Pulmonary artery endothelial cell (primary cell): ENCODE measurements at places on chromosomes 13 and 19.

DNA sequence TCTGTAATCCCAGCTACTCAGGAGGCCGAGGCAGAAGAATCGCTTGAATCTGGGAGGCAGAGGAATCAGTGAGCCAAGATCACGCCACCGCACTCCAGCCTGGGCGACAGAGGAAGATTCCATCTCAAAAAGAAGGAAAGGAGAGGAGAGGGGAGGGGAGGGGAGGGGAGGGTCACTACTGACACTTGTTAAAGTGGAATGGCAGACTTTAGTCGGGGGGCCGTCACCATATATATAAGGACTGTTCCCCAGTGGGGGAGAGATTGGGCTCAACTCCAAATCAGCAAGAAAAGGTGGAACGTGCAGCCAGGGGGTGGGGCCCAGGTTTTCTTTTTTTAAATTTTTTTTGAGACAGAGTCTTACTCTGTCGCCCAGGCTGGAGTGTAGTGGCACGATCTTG, 26.2 kb downstream of the TPT1 start:
- no peak for DNase-seq

DNA sequence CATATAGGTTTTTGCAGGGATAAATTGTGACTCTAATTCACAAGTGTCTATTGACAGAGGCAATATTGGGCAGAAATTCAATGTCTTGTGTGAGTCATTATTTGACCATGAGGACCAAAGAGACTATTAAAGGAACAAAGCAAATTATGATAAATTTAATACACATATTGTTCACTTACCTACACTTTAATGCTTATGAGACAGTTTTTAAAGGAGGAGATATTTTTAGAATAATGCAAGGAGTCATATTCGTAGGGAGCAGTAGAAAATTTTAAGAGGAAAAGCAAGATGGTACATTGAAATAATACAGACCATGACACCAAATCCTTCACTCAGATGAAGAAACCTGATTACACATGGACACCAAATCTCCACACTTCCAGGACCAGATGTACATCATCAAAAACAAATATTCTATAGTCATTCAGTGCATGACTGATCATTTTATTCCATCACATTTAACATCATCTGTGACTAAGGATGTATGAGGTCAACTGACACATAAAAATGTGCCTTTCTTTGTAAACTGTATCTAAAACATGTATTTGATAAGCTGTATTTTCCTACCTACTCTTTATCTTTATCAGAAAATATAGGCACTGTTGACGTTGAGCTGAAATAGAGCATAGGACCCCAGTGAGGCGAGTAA, 4.2 kb upstream of the OR7A17 start:
- no peak for DNase-seq

- DNase-seq = no peak
Measured at GRCh38 chr13:46198696-46199193, 13.0 kb upstream of the LRRC63 start.

GRCh38 chr13:27288392-27288791, 17.8 kb downstream of the RASL11A start:
- DNase-seq = no peak

DNA sequence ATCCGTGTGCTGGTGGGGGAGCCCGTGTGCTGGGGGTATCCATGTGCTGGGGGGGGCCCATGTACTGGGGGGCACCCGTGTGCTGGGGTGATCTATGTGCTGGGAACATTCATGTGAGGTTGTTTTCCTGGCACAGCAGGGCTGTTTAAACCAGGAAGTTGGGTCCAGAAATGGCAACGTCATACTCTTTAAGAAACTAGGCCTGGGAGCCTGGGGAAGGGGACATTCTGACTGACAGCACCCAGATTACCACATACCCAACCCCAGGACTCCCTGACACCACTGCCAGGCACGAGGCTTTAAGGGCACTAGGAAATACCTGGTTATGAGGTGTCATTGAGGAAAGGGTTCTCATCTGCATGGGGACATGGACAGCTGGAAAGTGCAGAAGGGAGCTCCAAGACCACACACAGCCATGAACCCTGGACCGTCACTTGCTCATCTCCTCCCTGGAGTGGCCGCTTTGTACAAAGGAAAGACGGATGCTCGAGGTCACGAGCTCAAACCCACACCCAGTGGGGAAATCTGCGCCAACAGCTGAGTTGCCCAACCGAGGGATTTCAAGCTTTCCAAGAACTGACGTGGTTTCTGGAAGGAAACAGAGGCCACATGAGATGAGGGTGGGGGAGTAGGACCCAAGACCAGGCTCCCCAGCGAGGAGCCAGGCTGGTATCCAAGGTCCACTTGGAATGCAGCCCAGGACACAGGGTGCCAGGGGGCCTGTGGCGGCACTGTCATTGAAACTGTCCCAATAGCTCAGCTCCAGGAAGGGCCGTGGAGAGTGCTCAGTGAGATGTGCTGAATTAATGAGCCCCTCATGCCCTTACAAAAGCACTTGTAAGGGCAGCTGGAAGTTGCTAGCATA, 40.9 kb downstream of the RAB20 start:
- DNase-seq = no peak

- DNase-seq = no peak
Measured at GRCh38 chr19:4077800-4078684, 11.3 kb upstream of the ZBTB7A start.

DNA sequence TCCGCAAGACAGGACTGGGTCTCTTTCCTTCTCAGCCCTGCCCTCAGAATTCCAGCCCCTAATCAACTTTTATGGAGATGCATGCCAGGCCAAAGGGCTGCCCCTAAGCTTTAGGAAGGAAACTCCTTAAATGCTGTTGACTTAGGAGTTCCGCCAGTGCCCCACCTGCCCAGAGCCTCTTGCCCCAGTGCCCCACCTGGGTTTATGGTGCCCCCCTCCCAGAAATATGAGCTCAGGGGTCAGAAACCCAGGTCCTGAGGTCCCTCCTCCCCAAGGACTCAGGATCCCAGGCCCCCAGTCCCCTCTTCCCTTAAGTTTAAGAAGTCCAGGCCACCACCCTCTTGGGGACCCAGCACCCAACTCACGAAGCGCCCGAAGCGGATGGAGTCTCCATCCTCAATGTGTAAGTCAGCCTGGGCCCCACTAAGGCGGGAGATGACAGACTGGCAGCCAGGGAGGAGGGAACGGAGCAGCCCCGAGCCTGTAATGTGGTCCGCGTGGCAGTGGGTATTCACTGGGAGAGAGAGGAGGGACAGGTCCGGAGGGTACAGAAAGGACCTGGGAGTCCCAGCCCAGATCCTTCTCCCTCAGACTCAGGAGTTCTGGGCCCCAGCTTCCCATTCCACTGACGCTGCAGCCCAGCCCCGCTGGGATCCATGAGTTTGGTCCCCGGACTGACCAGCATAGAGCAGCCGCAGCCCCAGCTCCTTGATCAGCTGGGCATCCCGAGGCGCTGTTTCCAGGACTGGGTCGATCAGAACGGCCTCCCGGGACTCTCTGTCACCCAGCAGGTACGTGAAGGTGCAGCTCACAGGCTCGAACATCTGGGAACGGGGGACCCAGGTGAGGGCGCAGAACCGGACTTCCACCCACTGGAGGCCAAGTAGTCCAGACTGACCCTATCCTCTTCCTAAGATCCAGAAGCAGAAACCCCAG, 897 bp downstream of the ETHE1 start:
- DNase-seq = no peak

DNA sequence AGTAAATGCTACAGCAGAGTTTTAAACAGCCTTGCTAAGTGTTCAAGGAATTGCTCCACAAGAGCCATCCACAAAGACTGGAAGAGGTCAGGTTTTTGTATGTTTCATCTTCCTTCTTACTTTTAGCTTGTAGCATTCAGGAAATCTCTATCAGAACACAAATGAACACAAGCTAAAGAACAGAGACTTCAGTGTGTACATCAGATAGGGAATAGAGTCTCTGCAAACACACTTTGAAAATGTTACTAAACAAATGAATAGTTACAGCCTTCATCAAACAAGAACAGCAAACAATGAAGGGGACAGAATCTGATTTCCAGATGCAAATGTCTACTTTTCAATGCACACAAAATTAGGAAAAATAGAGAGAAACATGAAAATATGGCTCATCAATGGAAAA, 7.7 kb downstream of the ZNF563 start:
- no peak for DNase-seq

DNA sequence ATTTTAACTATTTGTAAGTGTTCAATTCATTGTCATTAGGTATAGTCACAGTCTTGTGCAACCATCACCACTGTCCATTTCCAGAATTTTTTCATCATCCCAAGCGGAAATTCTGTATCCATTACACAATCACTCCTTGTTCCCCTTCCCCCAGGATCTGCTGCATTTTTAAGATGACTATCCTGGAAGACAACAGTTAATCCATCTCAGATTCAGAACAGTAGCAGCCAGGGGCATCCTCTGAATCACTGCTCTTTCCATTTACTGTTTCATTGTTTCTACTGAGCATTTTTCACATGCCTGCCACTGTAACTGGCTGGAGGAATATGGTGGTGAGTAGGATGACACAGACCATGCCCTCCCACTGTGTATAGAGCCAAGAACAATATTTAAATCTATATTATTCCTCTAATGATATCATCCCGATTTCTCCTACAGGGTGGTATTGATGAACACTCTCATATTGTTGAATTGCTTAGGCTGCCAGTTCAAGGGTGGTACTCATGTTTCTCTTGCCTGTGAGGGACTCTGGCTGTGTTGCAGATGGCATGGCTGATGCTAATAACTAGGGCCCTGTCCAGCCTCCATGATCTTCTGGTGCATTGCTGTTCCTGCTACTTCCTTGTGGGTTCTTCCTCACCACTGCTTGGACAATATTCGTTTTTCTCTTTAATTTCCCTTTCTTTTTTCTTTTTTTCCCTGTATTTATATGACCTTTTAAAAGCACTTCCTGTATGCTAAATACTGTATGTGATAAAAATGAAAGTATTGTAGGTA, 59.0 kb downstream of the WDFY2 start:
- peak; percentile 13 for DNase-seq

GRCh38 chr19:38512277-38512676, 78.8 kb downstream of the RYR1 start:
- no peak for DNase-seq

- DNase-seq = no peak
Measured at GRCh38 chr13:112003941-112004340, 63.0 kb upstream of the SOX1 start.

GRCh38 chr13:113077566-113077952, 28.0 kb upstream of the F7 start:
- DNase-seq = no peak

- no peak for DNase-seq
Measured at GRCh38 chr13:33109271-33109697, 93.1 kb downstream of the KL start.

- DNase-seq = no peak
Measured at GRCh38 chr19:1901940-1902404, 3.2 kb upstream of the ADAT3 start.

GRCh38 chr19:19021115-19021514, 12.2 kb downstream of the SUGP2 start:
- no peak for DNase-seq

GRCh38 chr13:113141601-113141970, 16.9 kb upstream of the PROZ start:
- no peak for DNase-seq

DNA sequence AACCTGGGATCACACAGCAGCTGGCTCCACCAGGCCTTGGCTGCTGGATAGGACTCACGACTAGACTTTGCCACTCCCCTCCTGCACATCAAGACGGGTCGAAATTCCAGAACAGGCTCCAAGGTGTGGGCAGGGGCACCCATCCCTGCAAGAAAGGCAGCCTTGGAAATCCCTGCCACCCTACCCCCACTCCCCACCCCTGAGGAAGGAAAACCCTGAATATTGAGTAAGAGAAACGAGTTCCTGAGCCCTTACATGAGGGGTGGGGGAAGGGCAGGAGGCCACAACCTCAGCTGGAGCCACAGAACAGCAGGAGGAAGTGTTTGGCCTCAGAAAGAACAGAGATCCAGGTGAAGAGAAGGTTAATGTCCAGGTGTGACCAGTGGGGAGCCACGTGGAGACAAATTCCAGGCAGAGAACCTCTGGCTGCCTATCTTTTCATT, 20.1 kb downstream of the DEDD2 start:
- no peak for DNase-seq

DNA sequence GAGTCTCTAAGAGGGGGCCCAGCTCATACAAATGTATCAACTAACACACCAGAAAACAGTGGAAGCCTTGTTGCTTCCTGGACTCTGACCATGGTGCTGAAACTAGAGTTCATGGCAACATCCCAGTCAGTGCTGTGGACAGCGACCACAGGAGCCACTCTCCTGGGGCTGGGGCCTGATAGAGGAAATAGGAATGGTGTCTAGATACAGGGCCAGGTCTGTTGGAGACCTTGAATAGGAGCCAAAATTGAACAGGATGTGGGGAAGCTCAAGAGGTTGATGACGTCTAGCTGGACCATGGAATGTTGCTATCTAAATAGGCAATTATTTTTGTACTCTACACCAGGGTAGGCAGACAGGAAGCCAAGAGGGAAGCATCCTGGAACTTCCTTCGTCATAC, 21.7 kb downstream of the LILRB4 start:
- no peak for DNase-seq

- DNase-seq = no peak
Measured at GRCh38 chr19:29062475-29063435, 150.2 kb downstream of the UQCRFS1 start.

DNA sequence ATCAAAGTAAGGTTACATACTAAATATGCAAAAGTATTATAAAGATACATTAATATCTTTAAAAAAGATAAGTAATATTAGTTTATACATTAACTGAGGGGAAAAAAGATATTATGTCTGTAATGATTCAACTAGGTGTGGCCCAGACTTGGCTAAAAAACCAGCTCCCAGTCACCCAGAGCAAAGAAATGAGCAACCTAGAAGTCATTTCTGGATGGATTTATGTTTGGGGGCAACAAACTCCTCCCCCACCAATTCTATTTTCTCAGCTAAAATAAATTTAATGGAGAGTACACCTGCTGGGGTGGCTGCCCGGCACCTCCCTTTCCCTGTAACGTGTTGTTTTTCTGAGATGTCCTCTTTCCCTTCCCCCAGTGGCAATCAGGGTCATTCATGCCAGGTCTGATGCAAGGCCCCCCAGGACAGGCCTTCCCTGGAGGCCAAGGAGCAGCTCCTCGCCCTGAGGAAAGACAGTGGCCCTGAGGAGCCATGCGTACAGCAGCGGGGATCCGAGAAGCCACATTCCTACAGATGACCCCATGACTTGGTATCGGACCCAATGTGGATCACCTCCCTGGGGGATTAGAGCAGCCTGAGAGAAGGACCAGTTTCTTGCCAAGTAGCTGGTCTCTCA, 78.6 kb upstream of the DOCK9 start:
- no peak for DNase-seq

DNA sequence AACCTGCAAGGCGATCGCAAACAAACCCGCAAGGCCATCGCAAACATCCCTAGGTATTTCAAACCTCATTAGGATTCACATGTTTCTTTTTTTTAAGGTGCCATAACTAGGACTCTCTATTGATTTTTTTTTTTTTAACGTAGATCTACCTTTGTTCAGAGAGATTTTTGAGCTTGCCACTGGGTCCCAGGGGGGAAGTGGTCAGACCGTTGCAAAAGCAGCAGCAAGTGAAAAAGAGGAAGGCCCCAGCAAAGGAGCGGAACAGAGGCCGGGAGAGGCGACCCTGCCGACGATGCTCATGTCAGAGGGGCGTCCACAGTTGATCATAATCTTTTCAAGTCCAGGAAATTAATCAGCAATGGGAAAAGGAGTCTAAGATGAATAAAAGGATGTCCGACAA, 32.7 kb upstream of the FLT1 start:
- DNase-seq = no peak
